Fibroblast of the conjunctiva (primary cell): ENCODE measurements at places on chromosomes 2 and 18.
A peak's percentile ranks its signal among the peaks of the same experiment; 100 is the strongest.

DNA sequence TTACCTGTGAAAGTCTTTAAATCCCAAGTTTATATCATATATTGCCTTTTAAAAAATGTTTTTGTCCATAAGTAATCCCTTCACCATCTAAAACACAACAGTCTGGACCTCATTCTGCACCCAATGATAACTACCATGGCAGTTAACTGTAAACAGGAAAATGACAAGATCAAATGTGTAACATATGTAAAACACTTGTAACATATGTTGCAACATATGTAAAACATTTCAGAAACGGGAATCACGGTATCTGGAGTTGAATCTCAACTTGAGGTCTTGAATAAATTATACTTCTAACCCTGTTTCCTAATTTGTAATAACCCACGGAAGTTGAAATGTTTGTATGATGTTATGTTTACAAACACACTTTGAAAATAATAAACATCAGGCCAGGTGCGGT, 6.2 kb downstream of the LRPPRC start:
- no peak for DNase-seq

GRCh38 chr2:221347471-221347870, 224.6 kb downstream of the EPHA4 start:
- no peak for DNase-seq

DNA sequence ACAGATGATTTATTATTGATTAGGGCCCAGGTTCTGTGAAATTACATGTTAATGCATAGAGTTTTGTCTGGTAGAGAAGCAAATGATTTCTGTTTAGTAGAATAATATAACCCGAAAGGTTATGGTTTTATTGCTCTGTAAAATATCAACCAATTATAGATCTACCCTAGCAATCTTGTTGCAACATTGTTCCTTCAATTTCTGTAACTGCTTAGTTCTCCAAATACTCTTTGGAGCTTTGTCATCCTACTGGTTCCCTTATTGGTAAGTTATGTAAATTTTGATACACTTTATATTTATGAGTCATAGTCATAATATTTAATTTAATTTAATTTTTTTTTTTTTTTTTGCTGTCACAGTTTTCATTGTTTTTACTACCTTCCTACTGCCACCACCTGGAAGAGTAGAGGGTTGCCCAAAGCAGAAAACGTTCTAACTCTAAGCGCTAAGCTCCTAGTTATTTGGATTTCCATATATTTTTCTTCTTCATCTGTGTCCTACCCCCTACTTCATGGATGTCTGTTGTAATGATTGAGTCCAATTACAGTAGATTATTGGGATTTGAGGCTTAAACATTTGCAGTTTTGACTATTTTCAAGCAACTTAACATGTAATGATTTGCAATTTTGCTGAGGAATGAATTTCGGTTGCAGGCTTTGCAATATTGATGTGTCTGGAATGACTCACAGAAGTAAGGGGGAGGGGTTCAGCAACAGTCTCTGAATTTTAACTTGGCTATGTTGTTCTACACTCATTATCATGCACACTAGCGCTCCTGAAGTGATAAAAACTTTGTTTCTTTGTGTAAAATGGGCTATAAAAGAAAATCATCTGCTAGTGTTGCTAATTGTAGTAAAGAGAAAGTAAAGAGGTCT, 51.1 kb downstream of the NABP1 start:
- DNase-seq, result peak; percentile 18

GRCh38 chr2:36357847-36358659, 2.5 kb downstream of the CRIM1 start:
- DNase-seq, result peak; percentile 69

DNA sequence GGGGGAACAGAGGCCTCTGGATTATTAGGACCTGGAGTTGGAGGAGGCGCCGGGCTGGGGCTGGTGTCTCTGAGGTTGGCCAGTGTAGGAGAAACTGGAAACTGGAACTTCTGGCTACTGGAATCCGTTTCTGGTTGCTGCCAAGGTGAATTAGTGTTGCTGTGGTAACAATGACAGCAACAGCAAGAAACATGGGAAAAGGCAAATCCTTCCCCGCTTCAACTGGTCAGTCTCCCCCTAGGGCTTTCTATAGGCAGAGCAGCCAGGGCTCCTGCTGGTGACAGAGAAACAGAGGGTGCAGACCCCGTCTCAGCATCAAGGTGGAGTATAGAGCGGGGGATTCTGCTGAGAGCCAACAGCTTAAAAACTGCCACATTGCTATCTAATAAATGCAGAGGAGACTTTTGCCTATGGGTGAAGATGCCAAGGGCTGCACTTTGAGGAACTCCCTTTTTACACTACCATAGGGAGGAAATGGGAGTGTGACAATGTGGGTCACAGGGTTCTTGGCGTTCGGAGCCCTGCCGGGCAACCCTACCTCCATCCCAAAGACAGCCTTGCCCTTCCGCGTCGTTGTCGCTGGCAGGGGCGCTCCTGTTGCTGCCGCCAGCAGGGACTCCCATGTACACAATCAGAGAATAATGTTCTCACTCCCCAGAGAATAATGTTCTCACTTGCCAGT, 81.4 kb upstream of the CABLES1 start:
- peak; percentile 52 for DNase-seq

GRCh38 chr2:146229508-146230155, 1615.2 kb upstream of the ACVR2A start:
- DNase-seq, result no peak

- DNase-seq, result no peak
Observed at GRCh38 chr2:189862751-189863150, 78.5 kb downstream of the PMS1 start.

GRCh38 chr2:56185101-56185581, 1.4 kb downstream of the CCDC85A start:
- no peak for DNase-seq

- no peak for DNase-seq
Observed at GRCh38 chr2:133988316-133988891, 265.5 kb upstream of the MGAT5 start.

DNA sequence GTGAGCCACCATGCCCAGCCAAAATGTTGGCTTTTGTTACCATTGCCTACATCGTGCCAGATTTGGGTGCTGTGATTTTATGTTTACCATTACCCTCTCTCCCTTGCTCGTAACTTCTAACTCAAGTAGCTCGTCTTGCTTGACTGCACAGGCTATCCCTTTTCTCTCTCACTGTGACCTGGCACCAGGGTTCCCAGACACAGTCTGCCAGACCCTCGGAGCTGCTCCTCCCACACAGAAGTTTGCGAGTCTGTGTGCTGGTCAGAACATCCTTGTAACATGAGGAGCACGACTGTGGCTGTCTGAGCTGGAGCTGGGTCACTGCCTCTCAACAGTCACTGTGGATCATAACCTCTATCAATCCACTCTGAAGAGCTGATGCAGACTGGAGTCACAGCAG, 152.5 kb upstream of the ACKR3 start:
- no peak for DNase-seq

DNA sequence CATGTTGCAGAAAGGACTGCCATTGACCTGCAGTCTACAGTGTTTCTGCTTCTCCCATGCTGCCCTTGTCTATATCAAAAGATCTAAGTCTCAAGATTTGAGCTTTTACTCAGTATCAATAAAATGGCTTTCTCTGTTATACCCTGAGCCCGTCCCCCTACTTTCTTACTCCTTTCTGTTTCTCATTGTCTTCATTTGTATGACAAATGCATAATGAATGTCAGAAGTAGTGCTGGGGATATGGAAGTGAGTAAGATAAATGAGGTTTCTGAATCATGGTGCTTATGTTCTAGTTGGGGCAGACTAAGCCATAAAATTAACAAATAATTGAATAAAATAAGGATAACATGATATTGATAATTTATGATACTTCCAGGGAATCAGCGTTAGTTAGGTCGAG, 128.6 kb downstream of the PARD3B start:
- no peak for DNase-seq

- no peak for DNase-seq
Observed at GRCh38 chr2:167790781-167791450, 456.5 kb downstream of the STK39 start.

GRCh38 chr18:59787998-59788790, 91.0 kb upstream of the CCBE1 start:
- peak; percentile 69 for DNase-seq

DNA sequence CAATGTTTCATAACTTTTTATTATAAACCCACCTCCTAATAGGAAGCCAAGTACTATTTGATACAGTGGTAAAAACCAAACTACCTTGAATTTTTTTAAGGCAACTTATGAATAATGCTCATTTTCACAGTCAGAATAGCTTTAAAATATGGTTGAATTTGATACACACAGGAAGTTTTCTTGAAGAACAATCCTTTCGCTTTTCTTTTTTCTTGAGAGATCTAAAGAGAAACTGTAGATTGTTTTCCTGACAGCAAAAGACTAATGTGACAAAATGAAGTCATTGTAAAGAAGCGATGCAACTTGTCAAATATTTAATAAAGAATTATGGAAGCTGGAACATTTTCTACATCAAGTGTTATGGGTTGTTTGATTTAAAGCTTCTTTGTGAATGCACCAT, 227.7 kb downstream of the ALPK2 start:
- DNase-seq, result no peak

DNA sequence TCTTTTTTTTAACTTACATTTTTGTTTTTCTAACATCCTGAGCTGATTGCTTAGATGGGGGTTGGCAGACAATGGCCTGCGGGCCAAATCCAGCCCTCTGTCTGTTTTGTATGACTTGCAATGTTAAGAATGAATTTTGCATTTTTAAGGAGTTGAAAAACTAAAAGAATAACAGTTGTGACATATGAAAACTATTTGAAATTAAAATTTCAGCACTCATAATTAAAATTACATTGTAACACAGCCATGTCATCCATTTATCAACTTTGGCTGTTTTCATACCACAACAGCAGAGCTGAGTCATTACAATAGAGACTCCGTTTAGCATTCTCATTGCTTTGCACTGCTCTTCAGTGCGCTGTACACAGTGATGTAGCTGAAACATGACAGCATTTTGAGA, 94.1 kb upstream of the MC4R start:
- DNase-seq, result no peak

DNA sequence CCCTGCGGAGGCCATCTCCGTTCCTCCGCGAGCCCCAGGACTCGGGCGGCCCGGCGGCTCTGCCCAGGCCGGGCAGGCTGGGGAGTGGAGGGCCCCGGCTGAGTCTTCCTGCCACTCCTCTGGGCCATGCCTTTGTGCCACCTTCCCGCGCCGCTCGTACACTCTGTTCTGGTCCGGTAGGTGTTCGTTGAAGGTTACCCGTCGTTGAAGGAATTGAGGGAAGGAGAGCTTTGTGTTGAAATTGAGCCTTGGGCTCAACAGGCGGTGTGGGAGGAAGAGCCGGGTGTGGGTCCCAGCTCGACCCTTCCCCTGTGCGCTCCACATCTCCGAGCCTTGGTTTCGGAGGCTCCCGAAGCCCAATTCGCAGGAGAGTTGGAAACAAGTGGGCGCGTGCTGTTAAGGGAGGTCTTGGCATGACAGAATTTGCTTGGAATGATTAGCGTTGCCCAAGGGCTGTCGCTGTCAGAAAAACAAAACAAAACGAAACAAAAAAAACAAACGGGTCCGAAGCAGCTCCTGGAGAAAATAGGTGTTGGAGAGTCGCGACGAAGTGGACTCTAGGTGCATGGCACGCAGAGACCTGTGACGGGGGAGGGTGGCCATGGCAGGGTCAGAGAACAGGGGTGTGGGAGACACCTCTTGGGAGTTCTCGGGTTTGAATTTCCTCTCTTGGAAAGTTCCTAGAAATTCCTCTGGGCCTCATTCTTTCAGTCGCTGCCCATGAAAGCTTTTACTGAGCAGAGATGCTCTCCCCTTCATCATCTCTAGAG, 1.2 kb upstream of the MZT2A start:
- DNase-seq, result no peak

DNA sequence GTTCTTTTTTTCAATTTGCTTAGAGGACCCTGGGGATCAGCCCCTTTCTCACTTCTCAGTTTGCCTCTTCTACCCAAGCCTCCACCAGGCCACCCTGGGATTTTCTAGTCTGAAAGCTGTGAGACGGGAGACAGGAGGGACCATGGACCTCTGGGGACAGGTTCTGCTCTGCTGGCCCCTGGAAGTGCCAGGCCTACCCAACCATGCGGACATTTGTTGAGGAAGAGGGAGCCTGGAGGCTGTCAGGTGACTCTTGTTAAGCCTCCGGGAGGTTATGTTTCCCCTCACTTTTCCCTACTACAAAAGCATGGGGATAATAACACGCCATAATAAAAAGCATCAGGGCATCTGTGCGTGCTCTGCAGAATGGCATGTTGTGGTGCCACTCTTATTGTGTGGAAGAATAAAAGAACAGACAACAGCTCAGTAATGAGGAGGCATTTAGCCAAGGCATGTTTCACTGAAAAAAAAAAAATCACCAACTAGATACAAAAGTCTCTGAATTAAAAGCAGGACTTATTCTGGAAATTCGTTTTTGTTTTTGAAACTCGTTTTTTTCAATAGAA, 48.3 kb upstream of the PLA2R1 start:
- no peak for DNase-seq

DNA sequence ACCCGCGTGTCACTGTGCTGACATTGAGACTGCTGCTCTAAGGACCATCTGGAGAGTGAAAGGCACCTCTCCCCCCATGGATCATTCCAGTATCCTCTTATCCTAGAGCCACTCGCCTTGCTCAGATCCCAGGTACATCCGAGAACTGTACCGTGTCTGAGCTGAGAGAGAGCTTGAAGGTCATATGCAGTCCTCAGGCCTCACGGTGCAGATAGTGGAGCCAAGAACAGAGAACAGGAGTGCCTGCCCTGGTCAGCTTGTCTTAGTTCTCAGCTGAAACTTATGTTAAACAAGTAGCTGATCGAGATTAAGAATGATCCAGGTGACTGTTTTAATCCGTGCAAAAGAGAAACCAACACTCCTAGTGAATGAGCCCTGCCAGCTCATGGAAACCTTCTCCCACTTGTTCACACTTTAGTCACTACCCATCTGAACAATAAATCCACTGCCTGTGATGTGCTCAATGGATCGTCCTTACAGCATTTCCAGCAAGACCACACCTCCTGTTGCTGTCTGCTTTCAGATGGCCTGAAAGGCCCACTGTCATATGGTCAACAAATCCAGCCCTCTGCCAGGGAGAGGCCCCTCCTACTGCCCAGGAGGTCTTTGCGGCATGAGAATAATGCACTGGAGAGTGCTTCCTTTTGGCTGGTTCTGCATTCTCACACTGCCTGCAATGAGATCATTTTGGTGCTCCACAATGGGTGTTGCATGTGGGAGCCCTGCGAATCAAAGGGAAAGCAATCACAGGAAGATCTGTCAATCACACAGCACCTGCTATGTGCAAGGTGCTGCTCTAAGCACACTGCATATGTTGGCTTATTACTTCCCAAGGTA, 43.7 kb upstream of the APCDD1 start:
- no peak for DNase-seq

- no peak for DNase-seq
Observed at GRCh38 chr2:102268510-102269199, 42.7 kb upstream of the IL1RL1 start.

DNA sequence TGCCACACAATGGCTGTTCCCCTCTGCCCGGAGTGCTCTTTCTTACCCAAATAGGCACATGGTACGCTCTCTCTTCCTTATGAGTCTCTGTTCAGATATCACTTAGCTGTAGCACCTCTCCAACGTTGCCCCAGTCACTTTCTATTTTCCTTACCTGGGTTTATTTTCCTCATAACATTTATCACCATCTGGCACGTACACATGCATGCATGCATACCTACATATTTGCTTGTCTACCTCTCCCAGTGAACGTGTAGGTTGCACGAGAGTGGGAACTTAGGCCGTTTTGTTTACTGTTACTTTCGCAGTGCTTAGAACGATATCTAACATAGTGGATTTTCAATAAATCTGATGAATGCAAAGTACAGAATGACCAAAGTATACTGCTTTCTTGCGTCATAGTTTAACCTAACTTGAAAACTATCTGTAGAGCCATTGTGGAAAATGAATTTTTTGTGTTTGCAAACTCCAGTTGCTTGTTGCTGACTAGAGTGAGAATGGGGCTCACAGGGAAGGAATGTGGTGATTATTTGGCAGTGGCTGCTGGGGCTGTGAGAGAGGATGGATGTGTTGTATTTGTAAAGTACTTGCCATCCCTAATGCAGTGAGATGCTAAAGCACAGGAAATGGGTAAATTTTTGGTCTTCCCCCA, 47.1 kb downstream of the ACSL3 start:
- DNase-seq, result no peak
